Karpas-422 (cell line): ENCODE measurements at places on chromosomes 1 and 21. TPM values are rescaled to one million over a fixed set of nuclear protein-coding genes. Genes with fewer than 3 reads are reported as not detected.

Gene ZNF648
- total RNA-seq, result not detected in 2 replicates

Gene GRIK3
- total RNA-seq, result not detected in 2 replicates

Gene CHIA
- total RNA-seq, result not detected in 2 replicates

Gene DMBX1
- total RNA-seq, result not detected in 2 replicates

Gene C2CD4D
- not detected in 2 replicates for total RNA-seq

Gene SFT2D2
- total RNA-seq, result 20.3 and 41.1 TPM in 2 replicates
